ENCODE measurements at places on chromosomes 4 and X. TPM values are rescaled to one million over a fixed set of nuclear protein-coding genes. Genes with fewer than 3 reads are reported as not detected.

- H3K36me3 ChIP-seq: no peaks in the 10 kb centered on the region
- H3K27ac ChIP-seq: peak overlapping the region; percentile 18
- DNase-seq: no peak
- H3K4me1 ChIP-seq: no peaks in the 10 kb centered on the region
These were observed 36.8 kb downstream of the RTL5 start for GRCh38 chrX:72094894-72095293.

The TMEM33 gene
- total RNA-seq: 62.5 TPM

The HOPX gene
- total RNA-seq: not detected

DNA sequence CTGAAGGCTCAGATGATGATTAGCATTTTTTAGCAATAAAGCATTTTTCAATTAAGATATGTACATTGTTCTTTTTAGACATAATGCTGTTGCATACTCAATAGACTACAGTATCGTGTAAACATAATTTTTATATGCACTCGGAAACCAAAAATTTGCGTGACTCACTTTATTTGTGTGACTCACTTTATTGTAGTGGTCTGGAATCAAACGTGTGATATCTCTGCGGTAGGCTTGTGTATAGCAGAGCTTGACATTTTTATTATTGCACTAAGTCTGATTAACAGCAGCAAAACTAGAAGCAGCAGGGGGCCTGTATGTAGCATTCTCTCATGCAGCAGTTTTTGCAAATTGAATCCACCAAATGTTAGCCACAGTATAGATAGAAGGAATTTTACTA, 119.1 kb upstream of the PRDX4 start:
- H3K4me1 ChIP-seq: no peaks in the 10 kb centered on the region
- peaks cover 3% of the 10 kb centered on the region for H3K27me3 ChIP-seq
- no peak overlapping the region for H3K4me3 ChIP-seq
- DNase-seq: no peak
- H3K36me3 ChIP-seq: no peaks in the 10 kb centered on the region

The NAP1L3 gene
- 1.8 TPM for total RNA-seq

DNA sequence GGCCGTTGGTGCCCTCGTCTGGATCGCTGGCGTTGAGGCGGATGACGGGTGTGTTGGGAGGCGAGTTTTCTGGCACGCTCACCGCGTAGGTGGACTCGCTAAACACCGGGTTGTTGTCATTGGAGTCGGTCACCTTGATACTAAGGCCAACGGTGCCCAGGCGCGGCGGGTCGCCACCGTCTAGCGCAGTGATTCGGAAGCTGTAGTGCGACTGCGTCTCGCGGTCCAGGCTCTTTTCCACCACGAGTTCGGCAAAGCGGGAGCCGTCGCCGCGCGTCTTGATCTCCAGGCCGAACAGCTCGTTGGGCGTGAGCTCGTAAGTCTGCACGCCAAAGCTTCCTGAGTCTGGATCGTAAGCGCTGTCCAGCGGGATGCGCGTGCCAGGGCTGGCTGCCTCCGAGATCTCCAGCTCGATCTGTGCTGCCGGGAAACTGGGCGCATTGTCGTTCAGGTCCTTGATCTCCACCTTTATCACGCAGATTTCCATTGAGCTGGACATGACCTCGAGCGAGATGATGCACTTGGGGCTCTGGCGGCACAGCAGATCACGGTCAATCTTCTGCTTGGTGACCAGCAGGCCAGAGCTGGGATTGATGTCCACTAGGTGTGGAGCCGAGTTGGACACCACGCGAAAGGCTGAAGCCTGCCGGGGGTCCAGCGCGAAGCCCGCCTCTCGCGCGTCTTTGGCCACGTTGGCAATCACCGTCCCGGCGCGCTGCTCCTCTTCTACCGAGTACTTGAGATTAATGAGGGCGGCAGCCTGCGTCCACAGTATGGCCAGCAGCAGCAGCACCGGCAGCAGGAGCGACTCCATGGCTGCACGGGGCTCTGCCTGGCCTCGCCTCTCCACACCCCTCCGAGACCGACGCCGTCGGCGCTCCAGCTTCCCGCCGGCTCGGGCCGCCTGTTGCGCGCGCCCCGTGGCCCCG, 2.0 kb downstream of the PCDH19 start:
- DNase-seq: no peak
- peaks cover 15% of the 10 kb centered on the region for H3K27me3 ChIP-seq
- no peak overlapping the region for H3K27ac ChIP-seq
- no peak overlapping the region for H3K4me3 ChIP-seq
- H3K4me1 ChIP-seq: peaks cover 18% of the 10 kb centered on the region
- no peaks in the 10 kb centered on the region for H3K36me3 ChIP-seq
